GM12891 (cell line): ENCODE measurements at places on chromosomes 2 and 18.

- DNase-seq: no peak
These were observed 58.1 kb downstream of the SPATS2L start for GRCh38 chr2:200364620-200365019.

- DNase-seq: no peak
These were observed 5.1 kb downstream of the ADRA2B start for GRCh38 chr2:96111257-96111640.

GRCh38 chr18:46435031-46435430 is 222.0 kb downstream of the LOXHD1 start:
- no peak for DNase-seq

GRCh38 chr18:25743646-25744151 is 346.7 kb downstream of the SS18 start:
- DNase-seq: no peak

DNA sequence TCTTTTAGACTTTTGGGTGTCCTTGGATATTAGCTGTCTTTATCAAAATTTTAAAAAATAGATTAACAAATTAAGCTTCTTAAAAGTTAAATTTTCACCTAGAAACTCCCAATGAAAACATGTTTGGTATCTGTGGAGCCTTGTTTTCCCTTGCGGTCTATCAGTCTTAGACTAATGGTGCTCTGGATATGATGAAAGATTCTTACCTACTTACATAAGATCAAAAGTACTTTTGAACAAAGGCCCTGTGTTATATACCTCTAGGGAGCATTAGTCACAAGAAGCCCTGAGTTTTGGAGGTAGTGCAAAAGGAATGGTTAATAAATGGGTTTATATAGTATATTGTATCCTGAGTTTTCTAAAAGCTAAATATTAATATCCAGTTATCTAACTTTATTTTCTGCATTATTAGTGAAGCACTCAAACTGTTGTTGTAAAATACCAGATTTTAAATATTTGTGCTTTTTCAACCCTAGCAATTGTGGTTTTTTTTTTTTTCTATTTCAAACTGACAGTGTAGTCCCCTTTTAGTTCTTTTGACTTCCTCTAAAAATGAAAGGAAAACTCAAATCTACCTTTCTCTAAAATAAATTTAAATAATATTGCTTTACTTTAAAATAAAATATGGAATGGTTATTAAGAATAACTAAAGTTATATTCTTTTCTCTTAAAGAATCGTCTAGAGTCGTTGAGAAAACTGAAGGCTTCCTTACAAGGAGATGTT is 18.1 kb downstream of the NDC80 start:
- no peak for DNase-seq
